Caki2 (cell line): ENCODE measurements at places on chromosomes 6 and 20. TPM values are rescaled to one million over a fixed set of nuclear protein-coding genes. Genes with fewer than 3 reads are reported as not detected.

The SMLR1 gene
- total RNA-seq, result 1.1 TPM in 1 of 2 replicates, not detected in the other

- no peak for DNase-seq
Observed at GRCh38 chr6:33983109-33983716, 162.7 kb downstream of the GRM4 start.

The PTCRA gene
- total RNA-seq, result not detected in 2 replicates

DNA sequence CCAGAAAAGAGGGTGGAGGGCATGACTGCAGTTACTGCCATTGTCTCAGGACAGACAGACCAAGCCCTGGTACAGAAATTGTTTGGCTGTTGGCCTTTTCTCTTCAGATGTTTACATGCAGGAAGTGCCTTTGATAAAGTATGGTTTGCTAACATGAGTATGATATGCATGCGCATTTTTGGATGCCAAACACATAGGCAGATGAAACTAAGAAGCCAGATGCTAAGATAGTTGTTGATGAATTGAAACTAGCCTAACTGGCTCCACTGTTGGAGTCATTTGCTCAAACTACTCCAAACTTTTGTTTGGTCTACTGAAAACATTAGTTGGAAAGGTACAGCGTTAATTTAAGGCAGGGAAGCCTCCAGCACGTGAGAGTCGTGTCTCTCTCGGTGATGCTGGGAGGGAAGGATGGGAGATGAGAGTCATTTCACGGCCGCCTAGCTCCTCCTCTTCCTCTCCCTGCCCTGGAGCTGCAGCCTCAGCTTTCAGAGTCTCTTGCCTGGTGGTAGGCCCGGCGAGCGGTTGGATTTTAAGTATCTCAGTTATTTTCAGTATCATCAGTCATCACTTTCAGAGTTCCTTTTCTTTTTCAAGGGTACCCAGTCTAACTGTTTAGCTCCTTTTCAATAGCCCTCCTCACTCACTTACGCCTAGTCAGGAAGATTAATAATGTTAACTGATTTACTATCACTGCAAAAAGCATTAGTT lies 29.7 kb downstream of the RREB1 start:
- DNase-seq, result no peak

DNA sequence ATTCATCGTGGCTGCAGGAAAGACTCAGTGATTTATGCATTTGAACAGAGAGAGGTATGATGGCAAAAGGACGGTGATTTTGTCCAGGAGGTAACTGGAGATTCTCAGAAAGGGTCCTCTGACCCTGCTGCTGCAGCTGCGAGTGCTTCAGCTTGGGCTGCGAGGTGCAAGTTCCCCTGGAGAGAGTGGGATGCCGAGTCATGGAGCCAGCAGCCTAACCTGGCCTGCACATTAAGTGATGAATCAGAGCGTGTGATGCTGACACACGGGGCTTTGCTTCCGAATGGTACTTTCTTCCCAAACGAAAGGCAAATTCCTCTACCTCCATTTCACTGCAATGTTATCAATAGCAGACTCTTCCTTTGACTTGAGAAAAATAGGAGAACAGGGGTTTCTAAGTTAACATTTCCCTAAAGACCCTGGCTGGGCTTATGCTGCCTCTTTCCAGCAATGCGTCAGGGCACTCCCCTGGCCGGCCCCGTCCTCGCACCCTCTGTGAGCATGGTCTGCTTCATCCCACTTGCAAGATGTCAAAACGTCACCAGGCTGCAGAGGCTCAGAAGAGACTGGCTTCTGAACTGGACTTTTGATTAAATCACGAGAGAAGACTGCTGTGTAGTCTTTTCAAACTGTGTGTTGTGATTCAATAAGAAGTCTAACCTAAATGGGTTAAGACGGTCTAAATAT lies 628.0 kb upstream of the AGPAT4 start:
- DNase-seq, result no peak

GRCh38 chr6:47335466-47335865 lies 25.8 kb upstream of the TNFRSF21 start:
- DNase-seq, result no peak

- no peak for DNase-seq
Observed at GRCh38 chr6:139152088-139152891, 17.4 kb downstream of the HECA start.

- no peak for DNase-seq
Observed at GRCh38 chr6:149334201-149334600, 16.7 kb downstream of the TAB2 start.

The DOP1A gene
- 2.6 and 4.4 TPM in 2 replicates for total RNA-seq

The RAB23 gene
- total RNA-seq, result 17.0 and 25.2 TPM in 2 replicates

The ADGRG6 gene
- total RNA-seq, result 33.4 and 44.6 TPM in 2 replicates
